AG04450 (cell line): ENCODE measurements at places on chromosomes 16 and 17.

DNA sequence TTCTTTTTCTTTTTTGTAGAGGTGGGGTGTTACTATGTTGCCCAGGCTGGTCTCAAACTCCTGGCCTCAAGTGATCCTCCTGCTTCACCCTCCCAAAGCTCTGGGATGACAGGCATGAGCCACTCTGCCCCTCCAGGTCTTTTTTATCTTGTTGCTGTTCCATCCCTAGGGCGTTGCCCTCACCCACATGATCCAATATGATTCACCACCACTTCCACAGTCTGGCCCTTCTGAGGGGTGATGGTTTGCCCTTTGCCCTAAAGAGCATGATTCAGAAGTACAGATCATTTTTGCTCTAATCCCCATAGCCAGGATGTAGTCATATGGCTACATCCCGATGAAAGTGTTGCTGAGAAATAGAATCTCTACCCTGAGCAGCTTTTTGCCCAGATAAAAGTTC, 18.8 kb downstream of the STX4 start:
- peak; percentile 77 for DNase-seq

DNA sequence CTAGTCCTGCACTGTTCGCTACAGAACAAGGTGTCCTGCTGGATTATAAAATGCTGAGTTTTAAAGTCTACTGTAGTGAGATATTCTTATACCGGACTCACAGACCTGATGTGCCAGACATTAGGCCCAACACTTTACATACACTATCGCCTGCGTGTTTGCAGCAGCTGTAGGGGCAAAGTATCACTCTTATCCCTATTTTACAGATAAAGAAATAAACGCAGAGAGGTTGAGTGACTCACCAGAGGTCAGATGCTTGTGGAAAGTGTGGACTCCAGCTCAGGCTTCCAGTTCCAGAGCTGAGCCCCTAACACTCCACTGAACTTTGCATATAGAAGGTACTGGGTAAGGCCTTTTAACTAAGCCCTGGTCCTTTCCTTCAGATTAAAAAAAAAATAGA, 47.4 kb downstream of the PLXDC1 start:
- DNase-seq: peak; percentile 21

DNA sequence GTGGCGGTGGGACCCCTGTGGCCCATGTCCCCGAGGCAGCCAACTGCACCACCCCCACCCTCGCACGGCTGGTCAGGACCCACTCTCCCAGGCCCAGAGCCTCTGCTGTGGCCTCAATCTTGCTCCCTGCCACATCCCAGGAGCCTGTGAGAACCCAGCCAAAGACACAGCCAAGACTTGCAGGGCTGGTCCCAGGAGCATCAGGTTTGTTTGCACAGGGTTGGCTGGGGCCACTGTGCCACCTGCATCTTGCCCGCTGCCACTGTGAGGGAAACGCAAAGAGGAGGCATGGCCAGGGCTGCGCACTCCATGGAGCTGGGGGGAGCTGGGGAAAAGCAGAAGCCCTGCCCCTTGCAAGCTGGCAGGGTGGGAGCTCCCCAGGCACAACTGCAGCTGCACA, 92.5 kb downstream of the SSH2 start:
- no peak for DNase-seq

DNA sequence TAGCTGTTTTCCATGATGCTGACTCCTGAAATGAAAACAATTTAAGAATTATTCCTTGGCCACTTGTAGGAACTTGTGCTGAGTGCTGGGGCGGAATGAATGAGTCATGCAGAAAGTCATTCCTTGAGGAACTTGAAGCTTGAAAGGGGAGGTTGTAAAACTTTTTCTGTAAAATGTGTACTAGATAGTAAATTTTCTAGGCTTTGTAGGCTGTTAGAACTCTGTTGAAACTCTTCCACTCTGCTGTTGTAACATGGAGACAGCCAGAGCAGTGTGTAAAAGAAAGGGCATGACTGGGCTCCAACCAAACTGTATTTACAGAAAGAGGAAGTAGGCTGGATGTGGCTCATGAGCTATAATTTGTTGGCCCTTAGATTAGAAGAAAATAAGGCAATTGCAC, 46.1 kb downstream of the ABCA8 start:
- peak; percentile 72 for DNase-seq

DNA sequence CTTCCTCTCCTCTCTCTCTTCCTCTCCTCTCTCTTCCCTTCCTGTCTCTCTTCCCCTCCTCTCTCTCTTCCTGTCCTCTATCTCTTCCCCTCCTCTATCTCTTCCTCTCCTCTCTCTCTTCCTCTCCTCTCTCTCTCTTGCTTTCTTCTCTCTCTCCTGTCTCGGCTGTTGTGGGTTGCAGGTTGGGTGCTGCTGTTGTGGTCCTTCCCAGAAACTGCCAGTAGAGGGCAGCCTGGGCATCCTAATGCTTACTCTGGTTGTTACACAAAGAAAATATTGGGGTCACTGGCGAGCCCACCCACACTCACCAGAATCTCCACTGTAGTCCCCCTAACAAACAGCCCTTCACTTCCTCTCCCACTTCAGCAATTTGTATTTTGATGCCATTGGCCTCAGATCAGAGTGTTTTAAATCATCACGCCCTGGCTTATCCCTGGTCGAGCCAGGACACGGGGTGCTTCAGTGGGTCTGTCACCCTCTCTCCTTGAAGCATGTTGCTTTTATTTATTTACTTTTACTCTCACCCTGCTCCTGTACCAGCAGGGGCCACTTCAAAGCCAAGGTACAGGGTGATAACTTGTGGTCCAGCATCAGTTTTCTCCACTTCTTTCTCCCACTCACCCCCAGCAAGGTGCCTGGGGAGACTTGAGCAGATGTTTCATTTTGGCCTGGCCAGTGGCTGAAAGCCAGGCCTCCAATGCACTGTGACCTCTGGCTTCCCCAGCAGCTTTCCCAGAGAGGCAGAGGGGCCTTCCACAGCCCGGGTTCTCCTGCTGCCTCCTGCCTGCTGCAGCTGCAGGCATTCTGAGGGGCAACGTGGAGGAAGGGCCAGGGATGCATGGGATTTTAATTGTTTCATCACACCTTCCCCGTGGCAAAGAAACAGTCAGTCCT, 4.7 kb upstream of the MMP15 start:
- no peak for DNase-seq

GRCh38 chr16:79816081-79816497, 215.6 kb upstream of the MAF start:
- DNase-seq: no peak

- DNase-seq: no peak
These were observed 23.6 kb upstream of the GPRC5C start for GRCh38 chr17:74408262-74408661.
